MM.1S (cell line): ENCODE measurements at places on chromosomes 7 and 10.

DNA sequence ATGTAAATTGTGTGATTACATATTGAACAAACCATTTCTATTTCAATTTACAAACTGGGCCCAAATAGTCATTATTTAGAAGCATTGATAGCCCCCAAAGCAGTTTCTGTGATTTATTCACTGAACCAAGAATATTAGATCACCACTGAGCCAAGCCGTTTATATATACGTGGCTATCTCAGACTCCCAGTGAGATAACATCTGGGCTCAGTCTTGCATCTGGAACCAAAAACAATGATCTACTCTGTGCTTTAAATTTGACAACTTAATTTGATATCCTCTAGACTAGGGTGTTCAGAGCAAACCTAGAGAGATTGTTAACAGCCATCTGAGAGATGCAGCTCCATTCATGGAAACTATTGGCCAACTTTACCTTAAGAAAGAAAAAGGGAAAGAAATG, 41.4 kb upstream of the BTBD16 start:
- no peak overlapping the region for H3K4me3 ChIP-seq
- H3K4me1 ChIP-seq = no peaks in the 10 kb centered on the region
- no peaks in the 10 kb centered on the region for H3K36me3 ChIP-seq

DNA sequence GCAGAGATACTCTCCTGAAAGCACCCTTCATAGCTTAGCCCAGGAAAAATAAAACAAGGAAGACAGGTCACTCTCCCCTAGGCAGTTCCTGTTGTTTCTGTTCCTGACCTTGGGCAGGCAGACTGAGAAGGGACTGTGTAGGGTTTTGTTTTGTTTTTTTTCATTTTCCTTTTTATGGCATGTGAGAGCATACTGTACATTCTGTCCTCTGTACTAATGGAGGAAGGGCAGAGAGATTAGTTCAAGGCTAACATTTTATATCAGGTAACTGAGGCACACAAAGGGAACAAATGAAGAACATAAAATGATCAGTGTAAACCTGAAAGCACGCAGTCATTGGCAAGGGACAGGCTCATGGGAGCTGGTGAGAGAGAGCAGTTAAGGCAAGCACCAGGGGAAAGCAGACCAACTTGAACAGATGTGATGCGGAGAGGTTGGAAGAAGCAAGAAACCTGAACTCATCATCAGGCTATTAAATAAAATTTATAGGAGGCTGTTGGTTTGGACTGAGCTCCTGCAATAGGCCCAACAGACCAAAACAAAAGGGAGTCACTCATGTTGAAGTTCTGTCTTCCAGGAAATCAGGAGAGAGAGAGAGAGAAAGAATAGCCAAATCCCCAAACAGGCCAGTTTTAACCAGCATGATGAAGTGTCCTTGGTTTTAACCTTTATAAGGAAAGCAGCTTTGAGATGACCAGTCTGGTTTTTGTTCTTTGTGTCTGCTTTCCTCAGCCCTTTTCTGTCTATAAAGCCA, 34.1 kb upstream of the PDCD4 start:
- peaks cover 34% of the 10 kb centered on the region for H3K4me1 ChIP-seq
- H3K4me3 ChIP-seq = no peak overlapping the region
- no peaks in the 10 kb centered on the region for H3K27me3 ChIP-seq
- H3K27ac ChIP-seq = no peak overlapping the region

- H3K27me3 ChIP-seq = no peaks in the 10 kb centered on the region
- no peaks in the 10 kb centered on the region for H3K4me1 ChIP-seq
- H3K4me3 ChIP-seq = no peak overlapping the region
- H3K36me3 ChIP-seq = no peaks in the 10 kb centered on the region
Measured at GRCh38 chr7:23076772-23077171, 28.8 kb upstream of the KLHL7 start.

- no peak overlapping the region for H3K27ac ChIP-seq
- DNase-seq = no peak
- H3K4me3 ChIP-seq = no peak overlapping the region
- no peaks in the 10 kb centered on the region for H3K36me3 ChIP-seq
- H3K4me1 ChIP-seq = no peaks in the 10 kb centered on the region
- no peaks in the 10 kb centered on the region for H3K27me3 ChIP-seq
Measured at GRCh38 chr10:33524966-33525365, 190.5 kb upstream of the NRP1 start.

DNA sequence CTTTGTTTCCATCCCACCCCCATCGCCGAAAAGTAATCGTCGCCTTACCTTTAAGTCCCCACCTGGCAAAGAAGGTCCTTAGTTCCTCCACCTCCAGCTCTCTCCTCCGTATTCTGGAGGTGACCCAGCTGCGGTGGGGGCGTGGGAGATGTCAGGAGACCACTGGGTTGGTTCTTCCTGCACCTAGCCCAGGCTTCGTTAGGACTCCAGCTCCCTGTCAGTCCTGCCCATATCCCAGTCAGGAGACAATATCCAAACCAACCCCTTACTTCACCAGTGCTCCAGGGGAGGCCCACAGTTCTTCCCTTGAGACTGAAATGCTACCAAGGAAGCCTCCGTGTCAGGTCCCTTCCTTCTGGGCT, 693 bp downstream of the ADIRF start:
- H3K27me3 ChIP-seq = no peaks in the 10 kb centered on the region
- DNase-seq = no peak
- H3K27ac ChIP-seq = no peak overlapping the region
- no peak overlapping the region for H3K4me3 ChIP-seq

- H3K36me3 ChIP-seq = no peaks in the 10 kb centered on the region
- no peaks in the 10 kb centered on the region for H3K27me3 ChIP-seq
- no peaks in the 10 kb centered on the region for H3K4me1 ChIP-seq
- no peak overlapping the region for H3K4me3 ChIP-seq
Measured at GRCh38 chr7:107432261-107432660, 37.6 kb upstream of the GPR22 start.

DNA sequence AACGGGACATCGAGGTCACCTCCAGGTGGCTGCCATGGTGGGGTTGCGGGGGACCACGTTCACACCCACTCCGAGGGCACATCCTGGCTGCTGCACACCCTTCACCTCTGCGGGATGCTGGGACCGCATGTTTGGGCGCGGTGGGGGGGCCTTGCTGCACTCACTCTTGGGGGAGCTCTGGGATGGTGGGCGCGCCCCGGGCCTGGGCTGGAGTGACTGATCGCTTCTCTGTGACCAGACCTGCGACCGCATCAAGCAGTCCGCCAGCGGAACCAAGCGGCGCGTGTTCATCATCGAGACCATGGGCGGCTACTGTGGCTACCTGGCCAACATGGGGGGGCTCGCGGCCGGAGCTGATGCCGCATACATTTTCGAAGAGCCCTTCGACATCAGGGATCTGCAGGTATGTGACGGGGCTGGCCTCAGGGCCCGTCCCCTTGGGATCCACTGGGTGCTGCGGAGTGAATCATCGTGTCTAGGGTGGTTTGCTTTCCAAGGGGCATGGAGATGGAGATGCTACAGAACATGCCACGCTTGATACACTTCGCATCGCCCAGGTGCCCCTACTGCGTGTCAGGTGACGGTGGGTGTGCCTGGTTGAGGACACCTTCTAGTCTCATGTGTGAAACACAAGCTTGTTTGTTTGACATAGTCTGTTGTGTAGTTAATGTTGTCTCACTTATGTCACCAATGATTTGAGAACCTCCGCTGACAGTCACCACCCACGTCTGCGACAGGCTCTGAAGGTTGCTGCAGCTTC, 42.8 kb downstream of the PITRM1 start:
- 0 out of 2 replicates have a peak, but pooled peaks cover under 1% of the 10 kb centered on the region for H3K36me3 ChIP-seq
- no peak for DNase-seq
- no peak overlapping the region for H3K27ac ChIP-seq
- no peak overlapping the region for H3K4me3 ChIP-seq
- H3K4me1 ChIP-seq = no peaks in the 10 kb centered on the region
- no peaks in the 10 kb centered on the region for H3K27me3 ChIP-seq

- DNase-seq = no peak
- no peaks in the 10 kb centered on the region for H3K4me1 ChIP-seq
- H3K27ac ChIP-seq = no peak overlapping the region
- peaks cover 11% of the 10 kb centered on the region; the same call in 1 of the 2 replicates for H3K27me3 ChIP-seq
- no peaks in the 10 kb centered on the region for H3K36me3 ChIP-seq
Measured at GRCh38 chr7:44284881-44285541, 40.4 kb downstream of the CAMK2B start.

- no peak overlapping the region for H3K4me3 ChIP-seq
- DNase-seq = no peak
- no peaks in the 10 kb centered on the region for H3K27me3 ChIP-seq
- no peak overlapping the region for H3K27ac ChIP-seq
Measured at GRCh38 chr7:18572154-18572553, 76.6 kb downstream of the HDAC9 start.

DNA sequence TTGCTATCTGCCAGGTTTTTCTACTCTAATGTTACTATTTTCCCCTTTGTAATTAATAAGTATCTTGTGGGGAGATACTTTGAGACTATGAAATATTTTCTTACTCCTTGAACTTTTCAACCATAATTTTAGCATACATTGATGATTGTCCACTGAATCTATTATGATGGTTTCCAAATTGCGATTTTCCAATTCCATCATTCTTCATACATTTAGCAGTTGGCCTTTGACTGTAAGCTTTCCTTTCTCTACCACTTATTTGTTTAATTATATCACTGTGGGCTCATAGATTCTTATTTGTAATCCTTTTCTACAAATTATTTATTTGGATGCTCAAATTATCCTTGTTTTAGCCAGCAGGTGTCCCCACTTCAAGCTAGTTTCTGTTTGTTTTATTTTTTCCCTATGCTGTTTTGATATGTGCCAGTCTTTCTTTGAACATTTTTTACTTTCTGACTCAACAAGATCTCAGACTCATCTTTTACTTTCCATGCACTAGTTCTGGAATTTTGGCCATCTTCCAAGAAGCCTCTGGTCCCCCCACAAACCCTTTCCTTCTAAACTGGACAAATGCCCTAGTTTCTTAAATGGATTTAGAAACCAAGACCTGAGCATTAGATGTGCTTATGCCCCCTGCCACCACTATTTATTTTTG, 11.4 kb upstream of the MRPS16 start:
- peak; percentile 17 for DNase-seq
- no peaks in the 10 kb centered on the region for H3K4me1 ChIP-seq
- H3K27me3 ChIP-seq = no peaks in the 10 kb centered on the region
- no peak overlapping the region for H3K27ac ChIP-seq
- no peaks in the 10 kb centered on the region for H3K36me3 ChIP-seq

DNA sequence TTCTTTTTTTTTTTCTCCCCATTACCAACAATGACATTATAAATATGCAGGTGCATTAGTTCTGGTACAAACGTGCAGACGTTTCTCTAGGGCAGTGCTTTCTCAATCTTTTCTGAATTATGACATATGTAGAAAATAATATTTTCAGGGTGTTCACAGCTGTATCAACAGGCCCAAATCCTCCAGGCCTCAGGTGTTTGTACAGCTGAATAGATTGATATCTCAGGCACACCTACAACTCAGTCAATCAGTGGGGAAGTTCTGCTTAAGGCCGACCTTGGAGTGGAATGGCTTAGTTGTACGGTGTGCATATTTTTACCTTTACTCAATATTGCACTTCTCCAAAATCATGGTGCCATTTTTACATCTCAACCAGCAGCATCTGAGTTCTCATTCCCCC, 71.6 kb downstream of the CACNB2 start:
- H3K27me3 ChIP-seq = no peaks in the 10 kb centered on the region
- H3K4me3 ChIP-seq = no peak overlapping the region
- no peaks in the 10 kb centered on the region for H3K4me1 ChIP-seq
- DNase-seq = no peak

GRCh38 chr10:31599626-31600504, 280.8 kb downstream of the ZEB1 start:
- no peak for DNase-seq
- H3K4me1 ChIP-seq = no peaks in the 10 kb centered on the region
- H3K27ac ChIP-seq = no peak overlapping the region
- no peaks in the 10 kb centered on the region for H3K27me3 ChIP-seq

GRCh38 chr10:73916761-73917470, 6.0 kb downstream of the PLAU start:
- DNase-seq = peak; percentile 50
- peaks cover 22% of the 10 kb centered on the region for H3K27me3 ChIP-seq
- no peaks in the 10 kb centered on the region for H3K36me3 ChIP-seq
- peaks cover 19% of the 10 kb centered on the region for H3K4me1 ChIP-seq
- H3K4me3 ChIP-seq = no peak overlapping the region

- no peaks in the 10 kb centered on the region for H3K36me3 ChIP-seq
- peak; percentile 59 for DNase-seq
- H3K27me3 ChIP-seq = no peaks in the 10 kb centered on the region
- H3K27ac ChIP-seq = no peak overlapping the region
- no peak overlapping the region for H3K4me3 ChIP-seq
Measured at GRCh38 chr7:25389489-25390106, 161.3 kb upstream of the NPVF start.

DNA sequence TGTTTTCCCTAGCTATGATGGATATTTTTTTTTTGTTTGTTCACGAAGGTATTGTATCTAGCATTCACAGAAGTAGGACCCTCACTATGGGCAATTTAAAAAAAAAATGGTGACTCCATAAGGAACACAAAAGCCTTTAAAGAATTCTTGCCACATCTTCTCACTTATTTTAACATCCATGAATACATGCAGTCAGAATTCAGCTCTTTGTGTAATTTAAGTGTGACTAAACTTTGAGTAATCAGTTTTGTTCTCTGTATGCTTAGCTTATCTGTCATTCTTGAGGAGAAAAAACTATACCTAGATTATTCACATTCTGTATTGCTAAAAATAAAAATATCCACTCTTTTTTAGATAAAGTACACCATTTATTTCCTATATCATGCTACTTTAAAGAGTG, 313.2 kb upstream of the KCND2 start:
- no peak overlapping the region for H3K4me3 ChIP-seq
- H3K27ac ChIP-seq = no peak overlapping the region
- H3K4me1 ChIP-seq = peaks cover 12% of the 10 kb centered on the region

DNA sequence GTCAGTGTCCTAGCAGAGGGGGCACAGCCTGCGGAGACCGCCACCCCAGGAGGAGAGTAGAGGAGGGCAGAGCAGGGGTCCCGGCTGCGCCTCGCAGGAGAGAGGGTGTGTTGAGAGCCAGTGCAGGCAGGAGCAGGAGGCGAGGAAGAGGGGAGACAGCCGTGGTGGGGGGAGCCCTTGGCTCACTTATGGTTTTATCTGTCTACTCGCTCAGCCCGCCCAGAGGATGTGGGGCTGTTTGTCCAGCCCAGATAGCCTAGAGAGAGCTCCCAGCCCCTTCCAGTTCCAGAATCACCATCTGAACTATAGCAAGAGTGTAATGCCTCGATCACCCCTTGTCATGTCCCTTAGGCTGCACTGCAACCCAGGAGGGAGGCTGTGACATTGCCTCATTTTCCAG, 26.6 kb downstream of the SLC29A3 start:
- no peaks in the 10 kb centered on the region for H3K36me3 ChIP-seq
- no peak overlapping the region for H3K27ac ChIP-seq
- H3K4me1 ChIP-seq = no peaks in the 10 kb centered on the region

GRCh38 chr7:30738026-30738915, 13.7 kb upstream of the INMT start:
- H3K27ac ChIP-seq = no peak overlapping the region
- no peaks in the 10 kb centered on the region for H3K27me3 ChIP-seq
- no peaks in the 10 kb centered on the region for H3K36me3 ChIP-seq
- H3K4me3 ChIP-seq = no peak overlapping the region
- DNase-seq = no peak

GRCh38 chr10:114631666-114632417, 26.2 kb downstream of the ABLIM1 start:
- H3K4me3 ChIP-seq = no peak overlapping the region
- no peaks in the 10 kb centered on the region for H3K27me3 ChIP-seq
- H3K4me1 ChIP-seq = no peaks in the 10 kb centered on the region
- H3K27ac ChIP-seq = no peak overlapping the region
- H3K36me3 ChIP-seq = no peaks in the 10 kb centered on the region
